ENCODE measurements at places on chromosomes 11 and 22. TPM values are rescaled to one million over a fixed set of nuclear protein-coding genes. Genes with fewer than 3 reads are reported as not detected.
A peak's percentile ranks its signal among the peaks of the same experiment; 100 is the strongest.

DNA sequence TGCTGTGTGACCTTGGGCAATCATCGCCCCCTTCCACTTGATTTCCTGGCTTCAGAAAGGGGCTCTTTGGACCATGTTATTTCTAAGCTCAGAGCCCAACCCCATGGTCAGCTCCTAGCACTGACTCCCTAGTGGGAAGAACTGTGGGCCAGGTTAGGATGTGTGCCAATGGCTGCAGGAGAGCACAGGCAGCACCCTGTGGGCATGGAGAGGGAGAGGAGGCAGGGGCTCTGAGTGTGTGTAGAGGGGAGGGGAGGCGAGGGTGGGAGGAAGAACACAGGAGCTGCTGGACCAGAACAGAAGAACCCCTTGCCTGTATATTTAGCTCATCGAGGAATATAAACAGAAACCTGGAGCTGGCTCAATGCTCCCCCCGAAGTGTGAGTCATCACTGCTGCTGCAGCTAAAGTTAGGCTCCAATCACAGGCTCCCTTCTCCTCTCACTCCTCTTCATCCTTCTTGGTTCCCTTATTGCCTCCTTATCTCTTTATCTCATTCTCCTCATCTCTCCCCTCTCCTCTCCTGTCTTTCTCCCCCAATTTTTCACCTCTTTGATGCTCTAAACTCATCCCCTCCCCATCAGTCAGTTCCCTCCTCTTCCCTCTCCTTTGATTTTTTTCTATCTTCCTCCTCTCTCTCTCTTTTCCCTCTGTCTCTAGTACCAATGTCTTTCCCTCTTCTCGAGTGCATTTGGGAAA is 14.5 kb upstream of the RPS19BP1 start:
- DNase-seq = no peak

DNA sequence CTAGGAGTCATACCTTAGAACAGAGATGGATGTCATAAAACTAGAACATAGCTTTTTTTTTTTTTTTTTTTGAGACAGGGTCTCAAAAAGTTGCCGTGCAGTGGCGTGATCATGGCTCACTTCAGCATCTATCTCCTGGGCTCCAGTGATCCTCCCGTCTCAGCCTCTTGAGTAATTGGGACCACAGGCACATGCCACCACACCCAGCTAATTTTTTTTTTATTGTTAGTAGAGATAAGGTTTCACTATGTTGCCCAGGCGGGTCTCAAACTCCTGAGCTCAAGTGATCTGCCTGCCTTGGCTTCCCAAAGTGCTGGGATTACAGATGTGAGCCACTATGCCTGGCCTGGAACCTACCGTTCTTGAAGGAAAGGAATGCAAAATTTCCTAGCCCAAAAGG is 8.8 kb upstream of the CEP295 start:
- DNase-seq = no peak

DNA sequence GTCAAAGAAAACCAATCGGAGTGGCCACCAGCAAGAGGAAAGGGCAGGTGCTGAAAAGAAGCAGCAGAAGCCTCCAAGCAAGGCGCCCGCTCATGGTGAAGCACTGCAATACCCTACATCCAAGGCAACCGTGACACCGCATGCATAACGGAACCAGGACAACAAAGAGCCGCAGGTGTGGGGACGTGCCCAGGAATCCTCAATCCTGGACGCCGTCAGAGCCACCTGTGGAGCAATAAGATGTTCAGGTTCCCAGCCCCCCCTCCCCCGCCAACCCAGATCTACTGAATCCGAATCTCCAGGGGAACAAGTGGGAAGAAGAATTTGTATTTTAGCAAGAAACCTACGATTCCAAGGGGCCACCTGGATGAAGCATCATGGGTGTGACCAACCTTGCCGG is 70.8 kb downstream of the SHANK2 start:
- DNase-seq = no peak

DNA sequence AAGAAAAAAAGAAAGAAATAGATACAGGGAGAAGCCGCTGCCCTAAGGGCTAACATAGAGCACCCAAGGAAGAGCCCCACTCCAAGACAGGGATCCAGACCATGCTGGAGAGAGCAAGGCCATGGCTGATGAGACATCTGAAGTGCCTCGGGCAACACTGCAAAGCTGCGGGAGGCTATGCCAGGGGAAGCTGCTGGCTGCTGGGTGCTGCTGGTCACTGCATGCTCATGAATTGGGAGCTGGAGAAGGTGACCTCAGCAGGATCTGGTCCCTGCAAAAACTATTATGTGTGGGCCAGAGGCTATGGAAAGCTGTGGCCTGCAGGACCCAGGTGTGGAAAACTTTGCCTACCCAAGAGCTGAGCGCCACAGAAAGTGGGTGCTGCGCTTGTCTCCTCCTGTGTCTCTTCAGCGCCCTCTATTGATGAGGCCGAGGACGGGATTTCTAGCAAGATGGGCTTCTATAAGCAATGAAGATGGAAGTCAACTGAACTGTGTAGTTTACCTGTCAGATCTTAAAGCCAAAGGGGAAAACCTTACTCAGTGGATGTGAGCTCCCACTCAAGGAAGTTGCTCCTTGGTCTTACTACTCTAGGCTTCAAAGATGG is 17.3 kb upstream of the SLC29A2 start:
- DNase-seq = peak; percentile 63

- DNase-seq = no peak
Observed at GRCh38 chr22:36227396-36227795, 11.9 kb downstream of the APOL2 start.

DNA sequence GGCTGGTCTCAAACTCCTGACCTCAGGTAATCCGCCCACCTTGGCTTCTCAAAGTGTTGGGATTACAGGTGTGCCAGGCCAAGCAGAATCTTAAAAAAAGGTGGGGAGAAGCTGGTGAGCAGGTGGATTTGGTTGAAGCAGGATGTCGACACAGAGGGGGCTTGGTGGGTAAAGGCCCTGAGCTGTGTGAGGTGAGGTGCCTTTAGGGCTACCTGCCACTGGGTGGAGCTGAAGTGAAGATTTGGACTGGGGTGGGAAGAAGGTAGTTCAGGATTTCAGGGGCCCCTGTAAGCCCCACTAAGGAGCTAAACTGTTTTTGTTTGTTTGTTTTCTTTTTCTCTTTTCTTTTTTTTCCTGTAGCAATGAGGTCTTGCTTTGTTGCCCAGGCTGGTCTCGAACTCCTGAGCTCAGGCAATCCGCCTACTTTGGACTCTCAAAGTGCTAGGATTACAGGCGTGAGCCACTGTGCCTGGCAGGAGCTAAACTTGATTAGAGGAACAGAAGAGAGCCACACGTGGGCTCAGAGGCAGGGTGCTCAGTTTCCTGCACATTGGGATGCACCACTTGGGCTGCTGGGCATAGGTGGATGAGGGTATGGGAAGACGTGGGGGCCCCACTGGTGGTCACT is 6.0 kb downstream of the P2RX6 start:
- DNase-seq = no peak

- no peak for DNase-seq
Observed at GRCh38 chr11:43443811-43444210, 85.1 kb downstream of the TTC17 start.

DNA sequence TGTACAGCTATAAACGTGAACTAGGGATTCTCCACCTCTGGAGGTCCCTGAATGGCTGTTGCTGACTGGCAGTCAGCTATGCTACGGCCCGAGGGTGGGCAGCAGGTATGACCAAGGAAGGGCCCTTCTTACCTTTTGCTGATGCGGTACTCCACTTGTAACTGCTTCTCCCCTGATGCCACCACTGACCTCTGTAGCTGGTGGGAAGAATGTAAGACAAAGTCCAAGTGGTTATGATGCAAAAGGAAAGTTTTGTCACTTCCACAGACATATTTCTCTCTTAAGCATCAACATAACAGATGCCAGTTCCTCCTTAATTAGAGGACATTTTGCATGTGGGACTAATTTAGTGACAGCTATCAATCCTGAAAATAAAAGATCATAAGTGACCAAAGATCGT is 32.2 kb downstream of the P4HA3 start:
- DNase-seq = no peak

GRCh38 chr11:33515347-33515746 is 185.3 kb downstream of the C11orf91 start:
- DNase-seq = no peak

GRCh38 chr22:50010676-50011446 is 1.7 kb downstream of the IL17REL start:
- peak; percentile 76 for DNase-seq

DNA sequence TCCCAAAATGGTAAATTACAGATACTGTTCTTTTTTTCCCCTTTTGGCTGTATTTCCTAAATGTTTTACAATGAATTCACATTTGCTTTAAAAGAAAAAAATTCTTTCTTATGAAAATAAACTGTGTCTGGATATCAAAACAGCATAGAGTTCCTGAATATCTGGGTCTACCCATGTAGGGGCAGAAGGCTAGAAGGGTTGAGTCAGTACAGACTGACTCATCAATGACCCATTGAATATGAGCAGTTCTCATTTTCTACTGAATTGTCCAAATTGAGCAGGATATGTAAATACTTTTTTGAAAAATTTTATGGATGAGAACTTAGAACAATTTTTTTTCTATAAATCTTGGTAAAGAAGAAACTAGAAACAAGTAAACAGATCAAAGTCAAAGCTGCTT is 16.3 kb upstream of the C11orf87 start:
- no peak for DNase-seq

- DNase-seq = no peak
Observed at GRCh38 chr11:134786636-134787035, 374.6 kb upstream of the B3GAT1 start.

GRCh38 chr22:49291781-49292180 is 535.9 kb downstream of the BRD1 start:
- DNase-seq = no peak

DNA sequence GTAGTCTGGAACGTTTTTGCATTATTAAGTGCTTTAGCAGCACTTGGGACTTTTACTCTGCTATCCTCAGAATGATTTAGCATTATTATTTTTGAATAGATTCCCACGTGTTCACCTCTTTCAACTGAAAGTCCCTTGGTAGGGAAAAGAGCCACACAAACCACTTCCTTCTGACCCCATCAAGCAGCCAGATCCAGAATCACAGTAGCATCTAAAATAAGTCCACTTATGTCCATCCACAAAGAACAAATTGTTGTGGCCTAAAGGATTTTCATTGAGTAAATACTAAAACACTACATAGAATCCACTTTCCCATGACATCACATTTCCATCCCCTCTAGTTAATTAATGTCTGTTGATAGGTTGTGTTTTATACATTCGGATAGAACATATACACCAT is 381.7 kb downstream of the AASDHPPT start:
- DNase-seq = no peak

DNA sequence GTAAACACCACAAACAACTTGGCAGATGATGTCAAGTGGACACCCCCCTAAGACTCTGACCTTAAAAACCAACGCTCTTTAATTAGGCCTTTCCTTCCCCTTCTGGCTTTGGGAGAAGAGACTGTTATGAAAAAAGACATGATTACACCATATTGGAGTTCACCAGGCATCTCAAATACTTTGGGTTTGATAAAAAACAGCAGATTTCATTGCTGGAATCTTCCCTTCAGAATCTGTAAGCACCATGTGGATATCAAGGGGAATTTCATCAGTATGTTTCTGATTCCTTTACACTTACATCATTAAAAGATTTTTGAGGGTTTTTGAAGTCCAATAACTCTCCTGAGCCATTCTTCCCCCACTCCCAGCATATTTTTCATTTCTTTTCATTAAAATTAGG is 85.6 kb downstream of the KIRREL3 start:
- DNase-seq = no peak

DNA sequence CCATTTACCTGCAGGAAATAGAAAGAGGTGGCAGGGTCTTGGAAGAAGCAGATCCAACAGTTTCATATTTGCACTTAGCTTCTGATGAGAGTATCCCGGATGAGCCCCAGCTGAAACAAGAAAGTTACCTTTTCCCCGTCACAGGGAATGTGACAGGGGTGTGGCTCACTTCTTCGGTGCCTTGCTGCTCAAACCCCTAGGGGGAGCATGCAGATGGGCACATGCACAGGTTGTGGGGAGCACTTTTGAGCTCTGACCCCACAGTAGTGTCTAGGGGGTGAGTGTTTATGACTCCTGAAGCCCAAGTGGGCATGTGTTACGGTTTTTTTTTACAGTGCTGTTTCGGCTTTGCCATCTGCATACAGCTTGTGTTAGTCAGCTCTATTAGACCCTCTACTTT is 1221.0 kb downstream of the JRKL start:
- DNase-seq = no peak

- no peak for DNase-seq
Observed at GRCh38 chr11:10295064-10295901, 1.3 kb upstream of the SBF2 start.

Gene OR52I2
- not detected for total RNA-seq

Gene KCNK7
- total RNA-seq = 2.1 TPM

Gene SLC17A6
- total RNA-seq = not detected

Gene SLC15A3
- 3.8 TPM for total RNA-seq

Gene LRRC56
- 2.7 TPM for total RNA-seq

Gene APLP2
- total RNA-seq = 70.6 TPM

Gene GPHA2
- not detected for total RNA-seq
